GM23338 (cell line): ENCODE measurements at places on chromosomes 6 and 20. TPM values are rescaled to one million over a fixed set of nuclear protein-coding genes. Genes with fewer than 3 reads are reported as not detected.

SESN1 gene
- 36.2 and 36.4 TPM in 2 replicates for total RNA-seq

ERGIC3 gene
- 121 and 147 TPM in 2 replicates for total RNA-seq

ABHD16B gene
- not detected in 2 replicates for total RNA-seq

TXNDC5 gene
- total RNA-seq = 197 and 210 TPM in 2 replicates

COL19A1 gene
- not detected in 2 replicates for total RNA-seq

ADA gene
- 12.7 and 16.2 TPM in 2 replicates for total RNA-seq

PRSS16 gene
- 11.8 and 13.8 TPM in 2 replicates for total RNA-seq

NMBR gene
- not detected in 2 replicates for total RNA-seq

SRSF12 gene
- total RNA-seq = 2.6 and 3.6 TPM in 2 replicates

PRPH2 gene
- 0.52 and 0.89 TPM in 2 replicates for total RNA-seq

CLPSL1 gene
- total RNA-seq = not detected in 2 replicates

TSPO2 gene
- not detected in 2 replicates for total RNA-seq

DEFB132 gene
- total RNA-seq = not detected in 2 replicates

PRDM1 gene
- 0.62 and 0.73 TPM in 2 replicates for total RNA-seq

PPP1R3G gene
- total RNA-seq = 0.24 and 0.31 TPM in 2 replicates

PCMT1 gene
- 161 and 168 TPM in 2 replicates for total RNA-seq

MED23 gene
- 22.5 and 23.6 TPM in 2 replicates for total RNA-seq

MACROD2 gene
- 2.0 and 2.8 TPM in 2 replicates for total RNA-seq

CRISP2 gene
- 0.50 and 0.63 TPM in 2 replicates for total RNA-seq

ADGRF4 gene
- not detected in 2 replicates for total RNA-seq

RAD21L1 gene
- 0.10 TPM in 1 of 2 replicates, not detected in the other for total RNA-seq

DEFB128 gene
- total RNA-seq = not detected in 2 replicates

IPCEF1 gene
- total RNA-seq = 0.27 and 1.8 TPM in 2 replicates

MUC22 gene
- total RNA-seq = not detected in 2 replicates
